ENCODE measurements at places on chromosomes 2 and 18.

- DNase-seq = no peak
Observed at GRCh38 chr2:105885456-105885855, 140.7 kb downstream of the NCK2 start.

DNA sequence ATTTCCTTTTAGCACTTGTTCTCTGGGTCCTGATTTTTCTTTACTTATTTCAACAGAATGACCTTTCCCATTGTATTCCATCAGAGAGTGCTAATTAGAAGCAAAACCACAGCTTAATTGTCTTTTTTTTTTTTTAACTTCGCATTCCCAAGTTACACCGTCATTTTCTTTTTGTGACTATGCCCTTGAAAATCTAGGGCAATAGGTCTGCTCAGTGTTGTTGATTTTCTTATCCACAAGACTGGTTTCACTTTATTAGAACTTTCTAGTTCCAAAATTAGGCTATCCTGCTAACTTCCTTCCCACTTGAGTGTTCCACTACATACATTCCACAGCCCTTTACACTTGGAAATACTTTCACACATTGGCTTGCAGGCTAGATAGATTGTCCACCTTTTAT lies 18.7 kb upstream of the ADAM17 start:
- DNase-seq = no peak

DNA sequence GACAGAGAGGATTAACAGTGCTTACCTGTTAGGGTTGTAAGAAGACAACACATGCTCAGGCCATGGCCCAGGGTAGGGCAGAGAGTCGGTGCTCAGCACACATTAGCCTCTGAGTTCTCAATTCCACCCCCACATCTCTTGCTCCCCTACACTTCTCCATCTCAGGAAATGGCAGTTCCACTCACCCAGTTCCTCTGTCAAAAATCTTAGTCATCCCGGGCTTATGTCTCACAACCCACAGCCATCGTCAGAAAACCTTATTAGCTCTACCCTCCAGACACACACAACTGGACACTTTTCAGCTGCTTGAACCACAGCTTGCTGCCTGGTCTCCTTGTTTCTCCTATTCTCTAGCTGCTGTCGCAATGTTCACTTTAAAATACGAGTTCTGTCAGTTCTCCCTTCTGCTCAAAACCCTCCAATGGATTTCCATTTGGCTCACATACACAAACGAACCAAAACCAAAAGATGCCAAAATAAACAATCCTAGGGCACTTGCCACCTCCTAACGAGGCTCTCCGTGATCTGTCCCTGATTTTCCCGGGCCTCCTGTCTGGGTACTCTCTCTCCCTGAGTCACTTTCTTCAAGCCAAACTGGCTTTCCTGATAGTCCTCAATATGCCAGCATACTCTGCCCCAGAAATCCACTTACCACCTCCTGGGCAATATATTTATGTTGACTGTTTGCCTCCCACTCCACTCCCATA lies 89.7 kb downstream of the KCTD1 start:
- DNase-seq = no peak

- DNase-seq = no peak
Observed at GRCh38 chr18:48222118-48222517, 187.1 kb downstream of the ZBTB7C start.

GRCh38 chr2:136077107-136077506 lies 40.8 kb downstream of the CXCR4 start:
- no peak for DNase-seq
